AML-193 (cell line): ENCODE measurements at places on chromosomes 11 and 22.

DNA sequence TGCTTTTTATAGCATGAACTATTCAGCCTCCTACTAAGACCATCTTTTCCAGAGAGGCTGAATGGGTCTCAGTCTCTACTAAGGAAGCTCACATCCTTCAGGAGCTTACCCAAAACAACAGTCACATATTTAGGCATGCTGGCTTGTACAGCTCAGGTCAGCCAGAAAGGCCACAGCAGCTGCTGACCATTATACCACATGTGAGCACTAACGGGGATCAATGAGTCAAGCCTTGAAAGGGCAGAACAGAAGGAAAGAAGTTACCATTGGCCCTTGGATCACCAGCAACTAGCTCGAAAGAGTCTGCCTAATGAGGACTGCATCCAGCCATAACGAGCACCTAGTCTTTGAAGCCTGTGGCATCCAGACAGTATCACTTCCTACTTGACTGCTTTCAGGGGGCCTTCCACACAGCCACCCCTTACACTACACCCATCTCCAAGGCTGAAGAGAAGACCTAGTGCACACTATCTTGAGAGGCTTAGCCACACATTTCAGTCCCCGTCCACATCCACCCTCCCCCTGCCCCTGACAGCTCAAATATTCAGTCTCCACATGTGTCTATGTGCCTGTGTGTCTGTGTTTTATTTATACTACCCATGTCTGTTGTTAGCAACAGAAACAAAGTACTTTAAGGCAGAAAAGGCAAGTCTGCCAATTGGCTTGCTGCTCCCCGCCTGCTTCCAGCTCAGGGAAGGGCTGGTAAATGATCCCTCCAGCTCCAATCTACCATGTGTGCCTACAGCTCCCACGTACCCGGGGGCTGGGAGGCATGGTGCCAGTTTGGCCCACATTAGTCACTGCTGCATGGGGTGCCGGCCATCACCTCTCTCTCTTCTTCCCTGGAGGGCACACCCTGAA, 95.5 kb downstream of the RPL27A start:
- no peak for DNase-seq

DNA sequence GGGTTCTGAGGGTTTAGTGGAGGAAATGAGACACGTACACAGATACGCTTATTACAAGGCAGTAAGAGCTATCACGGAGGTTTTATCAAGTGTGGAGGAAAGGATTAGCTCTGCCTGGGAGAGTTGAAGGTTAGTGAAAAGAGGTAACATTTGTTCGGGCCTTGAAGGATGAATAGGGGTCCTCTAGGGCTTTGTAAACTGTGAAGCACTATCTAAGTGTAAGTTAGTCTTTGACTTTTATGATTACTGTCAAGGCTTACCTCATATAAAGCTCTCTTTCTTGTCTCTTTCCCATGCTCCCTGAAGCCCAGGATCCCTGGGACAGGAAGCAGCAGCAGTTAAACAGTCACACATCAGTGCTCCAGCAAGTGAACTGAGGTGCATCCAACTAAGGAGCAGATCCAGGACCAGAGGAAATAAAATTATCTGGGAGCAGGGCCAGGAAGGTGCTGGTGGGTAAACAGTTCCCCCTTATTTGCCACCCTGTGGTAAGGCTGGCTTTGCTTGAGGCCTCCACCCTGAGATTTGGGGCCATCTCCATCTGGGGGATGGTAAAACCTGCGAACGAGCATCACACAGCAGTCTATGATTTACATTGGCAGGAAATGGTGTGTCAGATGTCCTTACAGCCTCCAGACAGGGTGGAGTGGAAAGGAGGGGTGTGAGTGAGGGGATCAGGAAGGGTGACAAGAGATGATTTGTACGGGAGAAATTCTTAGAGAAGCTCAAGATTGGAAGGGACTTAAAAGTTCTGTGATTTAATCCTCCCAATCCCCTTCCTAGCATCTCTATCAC, 27.2 kb downstream of the GVQW3 start:
- no peak for DNase-seq

DNA sequence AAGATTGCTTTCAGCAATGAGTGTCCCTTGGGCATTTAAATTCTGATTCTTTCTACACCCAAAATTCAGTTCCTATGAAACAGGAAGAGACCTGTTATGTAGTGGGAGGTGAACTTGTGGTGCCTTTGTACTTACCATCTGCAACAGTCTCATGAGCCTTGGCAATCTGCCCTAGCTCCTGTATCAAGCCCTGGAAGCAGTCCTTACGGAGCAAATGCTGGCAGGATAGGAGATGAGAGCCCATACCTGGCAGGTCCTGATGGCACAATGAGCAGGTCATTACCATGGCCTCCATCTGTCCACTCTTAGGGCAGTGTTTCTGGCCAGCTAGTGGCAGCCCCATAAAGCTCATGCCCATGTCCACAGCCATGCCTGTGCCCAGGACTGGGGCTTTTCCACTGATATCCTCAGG, 10.8 kb downstream of the TRIM66 start:
- DNase-seq: no peak

GRCh38 chr11:74682731-74683278, 48.4 kb downstream of the CHRDL2 start:
- DNase-seq: no peak

DNA sequence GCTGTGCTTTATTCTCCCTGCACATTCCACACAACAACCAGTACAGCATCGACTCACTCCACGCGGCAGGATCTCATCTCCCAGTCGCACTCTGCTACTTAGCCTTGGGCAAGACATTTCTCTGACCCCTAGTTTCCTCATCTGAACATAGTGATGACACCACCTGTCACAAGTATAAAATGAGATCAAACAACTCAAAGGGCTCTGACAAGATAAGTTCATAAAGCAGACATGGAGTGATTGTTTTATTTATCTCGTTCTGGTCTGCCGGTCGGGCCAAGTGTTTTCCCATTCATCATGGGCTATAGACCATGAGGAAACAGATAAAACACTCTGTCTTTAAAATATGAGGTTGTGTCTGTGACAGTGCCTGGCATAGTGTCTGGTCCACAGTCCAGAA, 35.0 kb downstream of the DSCAML1 start:
- DNase-seq: no peak

- no peak for DNase-seq
Observed at GRCh38 chr22:25509374-25509791, 55.1 kb upstream of the GRK3 start.

DNA sequence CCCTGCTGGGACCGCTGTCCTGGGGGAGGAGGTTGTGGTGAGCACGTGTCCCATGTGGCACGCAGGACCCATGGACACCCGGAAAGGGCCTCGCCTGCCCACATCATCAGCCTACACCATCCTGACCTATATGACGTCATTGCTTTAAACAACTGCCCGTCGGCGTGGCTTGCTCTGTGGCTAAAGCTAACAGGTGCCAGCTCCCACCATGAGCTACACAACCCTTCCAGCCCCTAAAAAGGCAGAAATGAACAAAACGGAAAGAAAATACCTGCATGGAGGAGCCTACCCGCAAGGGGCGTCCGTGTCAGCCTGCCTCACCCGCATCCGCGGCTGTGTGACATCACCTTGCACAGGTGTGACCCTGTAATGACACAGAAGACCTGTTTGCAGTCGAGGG, 481.8 kb downstream of the BRD1 start:
- DNase-seq: no peak
